Neural crest cell (in vitro differentiated cells): ENCODE measurements at places on chromosomes 11 and 22.

DNA sequence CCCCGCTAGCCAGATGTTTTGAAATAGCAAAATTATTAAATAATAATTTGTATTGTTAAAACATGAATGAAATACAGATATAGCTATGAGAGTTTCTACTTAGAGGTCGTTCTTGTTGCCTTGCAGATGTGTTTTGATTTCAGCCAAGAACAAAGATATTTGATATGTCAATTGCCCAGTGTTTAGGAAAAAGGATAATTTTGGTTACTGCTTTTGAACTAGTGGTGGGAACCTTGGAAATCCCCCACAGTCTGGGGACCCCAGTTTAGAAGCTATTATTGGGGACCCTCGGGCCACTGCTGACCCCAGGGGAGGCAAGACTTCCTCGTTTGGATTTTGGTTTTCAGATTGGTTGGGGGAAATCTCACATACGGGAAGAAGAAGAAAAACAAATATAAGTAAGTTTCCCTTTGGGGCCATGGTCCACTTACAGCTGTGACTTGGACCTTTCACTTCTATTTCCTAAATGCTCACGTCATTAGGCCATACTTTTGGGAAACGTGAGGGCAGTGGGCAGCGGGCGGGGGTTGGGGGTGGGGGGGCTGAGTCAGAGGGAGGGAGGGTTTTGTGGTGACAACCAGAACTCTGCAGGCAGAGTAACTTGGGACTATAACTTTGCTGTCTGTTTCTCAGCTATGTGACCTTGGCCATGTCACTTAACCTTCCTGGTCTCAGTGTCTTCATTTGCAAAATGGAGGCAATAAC is 37.0 kb downstream of the LDLRAD3 start:
- DNase-seq: no peak

- no peak for DNase-seq
Observed at GRCh38 chr11:60831501-60832079, 10.3 kb upstream of the CCDC86 start.

- DNase-seq: no peak
Observed at GRCh38 chr22:46915950-46916730, 153.7 kb downstream of the TBC1D22A start.

DNA sequence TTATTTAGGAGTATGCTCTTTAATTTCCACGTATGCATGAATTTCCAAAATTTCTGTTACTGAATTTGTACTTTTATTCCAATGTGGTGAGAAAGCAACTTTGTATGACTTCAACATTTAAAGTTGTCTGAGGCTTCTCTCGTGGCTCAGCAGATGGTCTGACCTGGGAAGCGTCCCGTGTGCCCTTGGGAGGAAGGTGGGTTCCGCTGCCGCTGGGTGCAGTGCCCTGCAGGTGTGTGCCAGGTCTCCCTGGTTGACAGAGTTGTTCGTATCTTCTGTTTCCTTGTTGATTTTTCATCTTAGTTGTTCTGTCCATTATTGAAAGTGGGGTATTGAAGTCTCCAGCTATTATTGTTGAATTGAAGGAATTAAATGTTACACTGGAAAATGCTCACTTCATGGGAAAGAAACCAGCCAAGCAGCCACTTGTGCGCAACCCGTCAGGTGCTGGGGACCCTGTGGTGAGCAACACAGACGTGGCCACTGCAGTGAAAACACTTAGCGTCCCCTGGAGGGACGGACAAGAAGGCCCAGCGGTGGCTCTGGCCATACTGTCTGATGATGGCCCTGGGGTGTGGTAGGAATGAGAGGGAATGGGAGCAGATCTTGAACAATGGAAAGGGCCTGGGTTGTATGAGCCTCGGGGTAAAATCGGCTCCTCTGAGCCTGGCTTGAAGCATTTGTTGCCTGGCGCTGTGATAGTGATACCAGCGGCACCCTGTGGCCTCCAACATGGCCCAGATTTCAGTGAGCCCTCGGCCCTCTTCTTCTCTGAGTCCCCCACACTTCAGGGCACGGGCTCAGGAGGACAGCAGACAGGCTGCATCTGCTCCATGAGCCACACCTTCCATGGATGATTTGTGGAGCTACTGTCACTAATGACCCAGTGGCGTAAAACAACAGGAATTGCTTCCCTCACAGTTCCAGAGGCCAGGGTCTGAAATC is 31.5 kb upstream of the KRTAP5-7 start:
- no peak for DNase-seq

- no peak for DNase-seq
Observed at GRCh38 chr11:87560352-87560751, 522.6 kb downstream of the TMEM135 start.
